ENCODE measurements at places on chromosomes 6 and 20.

DNA sequence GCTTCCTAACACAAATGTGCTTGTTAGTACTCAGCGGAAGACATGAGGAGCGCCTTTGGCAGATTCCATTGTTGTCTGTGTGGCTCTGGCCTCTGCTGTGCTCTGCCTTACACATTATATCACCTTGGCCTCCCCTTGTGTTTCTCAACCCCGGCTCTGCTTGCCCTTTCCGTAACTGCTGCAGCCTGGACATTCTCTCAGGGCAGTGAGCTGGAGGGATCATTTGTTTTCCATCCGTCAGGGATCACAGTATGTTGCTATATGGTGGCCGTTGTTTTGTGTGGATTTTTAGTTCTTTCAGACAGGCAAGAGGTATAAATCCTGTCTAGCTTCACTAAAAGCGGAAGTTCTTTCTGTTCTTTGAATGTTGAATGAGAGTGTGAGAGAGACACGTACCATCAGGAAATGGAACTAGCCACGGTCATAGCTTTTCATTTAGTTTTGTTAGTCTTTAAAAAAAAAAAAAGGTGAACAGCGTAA is 175.1 kb downstream of the JARID2 start:
- DNase-seq, result no peak

DNA sequence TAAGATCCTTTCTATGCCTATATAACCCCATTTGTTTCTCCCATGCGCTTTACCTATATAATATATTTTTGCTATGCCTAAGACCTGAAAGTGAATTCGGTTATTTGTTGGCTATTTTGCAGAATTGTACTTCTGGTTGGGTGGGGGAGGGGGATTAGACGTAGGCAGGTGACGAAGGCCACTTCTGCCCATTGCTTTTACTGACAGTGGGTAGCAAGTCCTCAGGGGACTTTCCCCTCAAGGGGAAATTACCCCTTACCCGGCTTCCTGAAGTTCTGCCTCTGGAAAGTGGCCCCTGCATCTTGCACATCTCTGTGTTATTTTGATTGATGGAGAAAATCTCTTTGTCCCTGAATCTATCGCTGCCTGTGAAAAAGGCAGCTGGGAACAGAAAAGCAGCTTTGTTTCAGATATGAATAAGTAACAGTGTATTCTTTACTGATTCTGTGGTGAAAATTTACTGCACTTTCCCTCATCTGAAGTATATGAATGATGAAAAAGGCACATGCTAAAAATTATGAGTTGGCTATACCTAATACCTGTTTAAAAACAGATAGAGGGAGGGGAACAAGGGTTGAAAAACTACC is 133.9 kb downstream of the UTRN start:
- DNase-seq, result no peak

DNA sequence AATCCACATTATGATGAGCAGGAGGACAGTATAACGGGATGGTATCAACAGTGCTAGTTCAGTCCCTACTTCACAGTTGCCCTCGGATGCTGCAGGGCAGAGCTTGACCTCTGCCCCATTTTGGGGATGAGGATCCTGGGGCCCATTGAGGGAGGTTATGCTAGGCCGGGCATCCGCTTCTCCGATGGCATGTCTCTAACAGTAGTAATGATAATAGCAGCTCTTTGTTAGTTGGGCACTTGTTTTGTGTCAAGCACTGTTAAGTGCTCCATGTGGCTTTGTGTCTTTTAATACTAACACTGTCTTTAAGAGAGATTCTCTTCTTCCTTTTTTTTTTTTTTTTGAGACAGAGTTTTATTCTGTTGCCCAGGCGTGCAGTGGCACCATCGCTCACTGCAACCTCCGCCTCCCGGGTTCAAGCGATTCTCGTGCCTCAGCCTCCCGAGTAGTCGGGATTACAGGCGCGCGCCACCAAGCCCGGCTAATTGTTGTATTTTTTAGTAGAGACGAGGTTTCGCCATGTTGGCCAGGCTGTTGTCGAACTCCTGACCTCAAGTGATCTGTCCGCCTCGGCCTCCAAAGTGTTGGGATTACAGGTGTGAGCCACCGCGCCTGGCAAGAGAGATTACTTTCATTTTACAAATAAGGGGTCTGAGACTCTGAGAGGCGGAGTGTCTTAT is 1.1 kb downstream of the MAPRE1 start:
- no peak for DNase-seq

- DNase-seq, result no peak
These were observed 21.0 kb downstream of the NOL7 start for GRCh38 chr6:13635948-13636658.

DNA sequence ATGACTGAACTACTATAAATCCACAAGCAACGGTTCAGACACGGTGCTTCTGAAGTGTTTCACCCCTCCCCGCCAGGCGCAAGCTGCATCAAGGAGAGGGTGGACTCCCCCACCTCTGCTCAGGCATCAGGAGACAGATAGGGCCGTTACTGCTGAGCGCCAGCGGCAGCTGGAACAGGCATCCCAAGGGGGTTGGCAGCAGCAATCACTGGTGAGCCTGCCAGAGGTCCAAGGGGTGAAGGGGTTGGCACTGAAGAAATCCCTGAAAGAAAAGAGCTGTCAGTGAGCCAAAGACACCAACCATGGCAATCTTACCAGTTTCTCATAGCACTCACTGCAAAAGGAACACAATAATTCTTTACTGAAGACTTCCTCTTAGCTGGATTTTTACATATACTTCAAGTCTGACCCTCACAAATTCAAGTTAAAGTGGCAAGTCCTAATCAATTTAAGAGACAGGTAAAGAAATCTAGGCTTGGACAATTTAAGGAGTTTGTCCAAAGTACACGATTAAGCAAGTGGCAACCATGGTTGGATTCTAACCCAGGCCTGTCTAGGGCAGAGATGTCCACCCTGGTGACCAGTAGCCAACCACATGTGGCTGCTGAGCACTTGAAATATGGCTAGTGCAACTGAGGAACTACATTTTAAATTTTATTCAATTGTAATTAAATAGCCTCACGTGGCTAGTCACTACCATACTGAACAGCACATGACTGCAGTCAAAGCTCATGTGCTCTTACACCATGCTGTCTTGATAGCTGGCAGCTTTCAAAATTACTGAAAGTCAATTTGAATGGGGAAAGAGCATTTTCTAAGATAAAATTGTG is 21.7 kb upstream of the TBC1D20 start:
- no peak for DNase-seq

DNA sequence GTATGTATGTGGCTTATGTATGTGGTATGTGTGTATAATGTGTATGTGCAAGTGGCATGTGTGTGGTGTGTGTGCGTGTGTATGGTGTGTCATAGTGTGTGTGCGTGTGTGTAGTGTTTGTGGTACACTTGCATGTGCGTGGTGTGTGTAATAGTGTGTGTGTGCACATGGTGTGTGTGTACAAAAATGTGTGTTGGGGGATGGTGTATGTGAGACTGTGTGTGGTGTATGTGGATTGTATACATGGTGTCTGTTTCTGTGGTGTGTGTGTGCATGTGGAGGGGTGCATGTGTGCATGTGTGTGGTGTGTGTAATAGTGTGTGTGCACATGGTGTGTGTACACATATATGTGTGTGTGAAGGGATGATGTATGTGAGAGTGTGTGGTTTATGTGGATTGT is 21.5 kb downstream of the MAFB start:
- no peak for DNase-seq

DNA sequence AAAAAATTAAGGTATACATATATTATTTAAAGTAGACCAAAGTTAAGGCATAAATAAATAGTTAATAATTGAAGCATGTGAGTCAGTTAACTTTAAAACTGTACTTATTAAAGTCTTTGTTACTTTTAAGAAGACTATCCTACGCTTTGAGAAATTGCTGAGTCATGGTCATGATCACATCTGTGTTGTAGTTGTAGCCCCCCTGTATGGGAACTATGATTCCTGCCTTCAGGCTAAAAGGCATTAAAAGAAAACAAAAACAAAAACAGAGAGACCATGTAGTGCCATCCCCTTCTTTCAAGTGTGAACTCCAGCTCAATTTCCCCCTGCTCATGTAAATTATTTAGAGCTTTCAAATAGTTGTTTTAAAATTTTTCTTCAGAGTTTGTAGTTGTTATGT is 123.4 kb downstream of the FLRT3 start:
- DNase-seq, result no peak

DNA sequence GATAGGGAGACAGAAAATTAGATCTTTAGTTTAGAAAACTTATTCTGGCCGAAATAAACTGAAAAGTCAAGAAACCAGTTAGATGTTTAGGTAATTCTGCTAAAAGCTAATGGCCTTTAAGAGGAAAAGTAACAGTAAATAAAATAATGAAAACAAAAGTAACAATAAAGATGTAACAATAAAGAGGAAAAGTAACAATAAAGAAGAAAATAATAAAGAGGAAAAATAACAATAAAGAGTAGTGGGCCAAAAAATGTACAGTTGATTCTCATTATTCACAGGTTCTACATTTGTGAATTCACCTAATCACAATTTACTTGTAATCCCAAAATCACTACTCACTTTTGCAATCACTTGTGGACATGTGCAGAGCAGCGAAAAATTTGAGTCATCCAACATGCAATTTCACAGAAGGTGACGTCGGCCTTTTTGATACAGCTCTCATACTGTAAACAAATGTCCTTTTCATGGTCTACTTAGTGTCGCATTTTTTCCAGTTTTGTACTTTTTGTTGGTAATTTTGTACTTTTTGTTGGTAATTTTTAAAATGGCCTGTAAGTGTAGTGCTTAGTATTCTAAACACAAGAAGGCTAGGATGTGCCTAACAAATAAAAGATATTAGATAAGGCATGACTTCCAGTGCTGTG is 24.0 kb downstream of the HBS1L start:
- DNase-seq, result no peak

GRCh38 chr6:158769771-158770432 is 49.3 kb downstream of the EZR start:
- DNase-seq, result no peak

DNA sequence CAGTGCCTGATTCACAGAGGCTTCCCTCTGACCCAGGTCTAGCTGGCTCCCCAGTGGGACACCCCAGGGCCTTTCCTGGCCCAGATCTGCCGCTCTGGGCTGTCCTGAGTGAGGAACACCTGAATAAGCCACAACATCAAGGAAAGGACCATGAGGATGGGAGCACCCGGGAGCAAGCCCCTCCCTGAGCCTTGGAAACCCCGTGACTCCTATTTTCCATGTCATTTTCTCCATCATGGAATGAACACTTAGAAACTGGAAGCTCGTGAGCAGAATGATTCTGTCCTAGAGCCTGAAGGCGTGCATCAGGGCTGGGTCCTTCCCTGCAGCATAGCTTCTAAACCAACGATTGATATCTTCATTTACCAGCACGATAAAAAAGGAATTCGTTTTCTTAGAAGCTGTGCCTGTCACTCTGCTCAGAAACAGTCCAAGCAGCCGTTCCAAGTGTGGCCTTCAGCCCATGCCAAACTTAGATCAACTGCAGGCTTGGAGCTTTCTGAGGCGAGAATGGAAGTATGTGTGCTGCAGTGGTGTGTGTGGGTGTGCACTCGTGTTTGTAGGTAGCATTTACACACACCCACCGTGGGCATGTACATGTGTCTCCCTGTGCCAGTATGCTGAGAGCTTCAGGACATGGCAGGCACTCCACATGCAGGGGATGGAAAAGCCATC is 83.2 kb upstream of the FOXC1 start:
- DNase-seq, result no peak

- DNase-seq, result no peak
These were observed 2.4 kb downstream of the FANCE start for GRCh38 chr6:35454391-35455110.

GRCh38 chr6:21161707-21162106 is 431.8 kb upstream of the SOX4 start:
- no peak for DNase-seq

GRCh38 chr6:55734256-55734655 is 141.1 kb downstream of the BMP5 start:
- DNase-seq, result no peak

GRCh38 chr6:147126618-147127022 is 77.6 kb upstream of the STXBP5 start:
- DNase-seq, result no peak

GRCh38 chr6:28488916-28489365 is 26.7 kb downstream of the GPX6 start:
- peak; percentile 41 for DNase-seq

- DNase-seq, result no peak
These were observed 335.6 kb downstream of the ZFAND3 start for GRCh38 chr6:38155144-38155543.

- no peak for DNase-seq
These were observed 130.6 kb upstream of the C6orf118 start for GRCh38 chr6:165439928-165440554.

DNA sequence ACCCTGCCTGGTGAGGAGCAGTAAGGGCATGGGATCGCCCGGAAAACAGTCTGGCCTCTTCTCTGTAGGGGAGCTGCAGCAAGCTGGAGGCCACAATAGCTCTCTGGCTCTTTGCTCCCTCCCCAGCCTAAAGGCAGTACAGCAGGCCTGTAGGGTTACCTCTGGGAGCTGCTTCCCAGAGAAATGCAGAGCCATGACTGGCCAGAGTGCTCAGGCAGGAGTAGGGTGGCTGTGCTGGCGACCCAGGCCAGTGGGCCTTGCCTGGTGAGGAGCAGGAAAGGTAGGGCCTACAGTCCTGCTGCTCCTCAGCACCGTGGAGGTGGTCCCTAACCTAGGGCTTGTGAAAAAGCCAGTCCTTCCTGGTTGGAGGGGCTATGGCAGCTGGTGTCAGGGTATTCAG is 129.9 kb upstream of the CHD6 start:
- DNase-seq, result no peak

DNA sequence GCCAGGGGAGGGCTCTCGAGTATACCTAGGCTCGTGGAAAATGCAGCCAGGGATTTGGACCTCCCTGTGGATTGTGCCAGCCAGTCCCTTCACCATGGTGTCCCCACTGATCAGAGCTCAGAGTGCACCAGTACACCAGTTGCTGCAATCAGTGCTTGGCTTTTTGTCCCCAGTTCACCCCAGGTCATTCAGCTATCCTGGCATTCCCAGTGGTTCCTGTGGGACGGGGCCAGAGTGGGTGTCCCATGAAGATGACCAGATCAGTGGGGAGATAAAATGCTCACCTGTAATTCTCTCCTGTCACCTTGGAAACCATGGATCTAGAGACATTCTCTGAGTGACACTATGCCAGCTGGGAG is 23.8 kb downstream of the MAS1 start:
- DNase-seq, result no peak

DNA sequence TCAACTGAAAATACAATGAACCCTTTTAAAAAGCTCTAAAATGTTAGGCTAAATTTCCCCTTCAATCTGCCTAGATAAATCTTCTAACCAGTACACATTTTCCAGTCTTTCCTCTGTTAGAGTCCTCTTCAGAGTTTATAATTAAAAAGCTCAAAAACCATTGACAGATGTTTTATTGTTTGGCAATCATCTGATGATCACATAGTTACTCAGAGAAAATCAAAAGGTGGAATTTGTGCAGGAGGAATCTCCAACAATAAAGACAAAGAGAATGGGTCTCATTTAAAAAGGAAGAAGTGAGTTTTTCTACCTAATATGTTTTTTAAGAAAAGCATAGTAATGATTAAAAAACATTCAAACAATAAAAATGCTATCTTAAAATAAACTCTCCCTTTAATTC is 3.1 kb downstream of the TRAPPC3L start:
- DNase-seq, result no peak

GRCh38 chr20:50690650-50691572 is at the start of gene RIPOR3:
Gene RIPOR3, minus strand, starts transcription at chr20:50691542. Its CDS starts 414 bp downstream, at chr20:50691128.
- no peak for DNase-seq
